Activated T-cell treated with anti-CD3 and anti-CD28 coated beads for 48 hours (primary cell): ENCODE measurements at places on chromosomes 2 and 18.

DNA sequence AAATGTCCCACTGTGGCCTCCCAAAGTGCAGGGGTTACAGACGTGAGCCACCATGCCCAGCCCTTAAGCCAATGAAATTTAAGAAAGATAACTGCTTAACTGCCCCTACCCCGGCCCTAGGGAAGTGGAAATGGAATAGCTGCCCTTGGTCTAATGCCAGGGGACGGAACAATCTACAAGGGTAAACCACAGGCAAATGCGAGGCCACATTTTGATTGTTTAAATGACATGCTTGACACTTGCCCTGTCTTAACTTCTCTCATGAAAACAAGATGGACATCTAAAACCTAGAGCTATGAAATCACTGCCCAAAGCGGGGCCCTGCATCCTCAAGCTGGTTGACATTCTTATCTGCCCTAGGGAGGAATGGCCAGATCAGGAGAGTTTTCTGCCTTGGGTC, 5.5 kb upstream of the ITSN2 start:
- DNase-seq, result no peak

DNA sequence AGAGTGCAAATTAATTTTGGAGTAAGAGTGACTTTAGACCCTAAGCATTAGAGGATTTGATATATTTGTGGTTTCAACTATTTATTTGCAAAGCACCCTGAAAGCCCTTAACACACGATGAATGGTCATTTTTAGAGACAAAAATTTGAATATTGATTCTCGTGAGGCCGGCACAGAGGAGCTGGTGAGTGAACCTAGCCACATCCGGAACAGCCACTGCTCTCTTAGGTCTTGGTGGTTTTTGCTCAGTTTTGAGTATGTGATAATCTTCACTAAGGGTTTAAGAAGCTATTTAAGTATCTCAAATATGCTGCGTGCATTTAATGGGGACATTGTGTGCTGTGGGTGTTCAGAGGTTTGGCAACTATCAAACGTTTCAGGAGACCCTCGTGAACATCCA, 204.8 kb downstream of the TSN start:
- DNase-seq, result no peak

- DNase-seq, result no peak
Observed at GRCh38 chr18:65073060-65073550, 677.7 kb upstream of the CDH7 start.

- DNase-seq, result no peak
Observed at GRCh38 chr18:49722477-49722876, 90.9 kb downstream of the ACAA2 start.
